ENCODE measurements at places on chromosomes 7 and 10. TPM values are rescaled to one million over a fixed set of nuclear protein-coding genes. Genes with fewer than 3 reads are reported as not detected.

Gene RADIL
- 0.85 TPM for polyA plus RNA-seq

Gene SPDYE2B
- not detected for polyA plus RNA-seq

DNA sequence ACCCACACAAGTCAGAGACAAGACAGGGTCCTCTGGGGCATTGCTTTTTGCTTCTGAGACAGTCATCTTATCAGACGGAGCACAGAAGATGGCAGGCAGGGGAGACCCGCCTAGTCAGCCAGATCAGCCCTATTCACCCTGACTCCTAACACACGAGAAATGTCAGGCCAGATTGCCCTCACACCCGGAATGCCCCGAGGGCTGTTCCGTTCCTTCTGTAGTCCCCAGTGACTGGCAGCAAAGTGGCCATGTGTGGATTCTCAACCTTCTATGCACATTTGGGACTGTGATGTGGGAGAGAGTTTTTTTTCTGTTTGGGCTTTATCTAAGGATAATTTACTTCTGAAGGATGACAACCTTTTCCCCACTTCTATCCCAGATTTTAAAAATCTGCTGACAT is 35.5 kb upstream of the TBX20 start:
- DNase-seq: no peak
- H3K4me3 ChIP-seq: no peak overlapping the region
- no peaks in the 10 kb centered on the region for H3K27me3 ChIP-seq
- no peak overlapping the region for H3K27ac ChIP-seq
- no peaks in the 10 kb centered on the region for H3K4me1 ChIP-seq

GRCh38 chr10:25493122-25493893 is 318.5 kb downstream of the GPR158 start:
- no peaks in the 10 kb centered on the region for H3K27me3 ChIP-seq
- peak; percentile 66 for DNase-seq
- H3K27ac ChIP-seq: no peak overlapping the region
- no peaks in the 10 kb centered on the region for H3K4me1 ChIP-seq
- H3K4me3 ChIP-seq: no peak overlapping the region

DNA sequence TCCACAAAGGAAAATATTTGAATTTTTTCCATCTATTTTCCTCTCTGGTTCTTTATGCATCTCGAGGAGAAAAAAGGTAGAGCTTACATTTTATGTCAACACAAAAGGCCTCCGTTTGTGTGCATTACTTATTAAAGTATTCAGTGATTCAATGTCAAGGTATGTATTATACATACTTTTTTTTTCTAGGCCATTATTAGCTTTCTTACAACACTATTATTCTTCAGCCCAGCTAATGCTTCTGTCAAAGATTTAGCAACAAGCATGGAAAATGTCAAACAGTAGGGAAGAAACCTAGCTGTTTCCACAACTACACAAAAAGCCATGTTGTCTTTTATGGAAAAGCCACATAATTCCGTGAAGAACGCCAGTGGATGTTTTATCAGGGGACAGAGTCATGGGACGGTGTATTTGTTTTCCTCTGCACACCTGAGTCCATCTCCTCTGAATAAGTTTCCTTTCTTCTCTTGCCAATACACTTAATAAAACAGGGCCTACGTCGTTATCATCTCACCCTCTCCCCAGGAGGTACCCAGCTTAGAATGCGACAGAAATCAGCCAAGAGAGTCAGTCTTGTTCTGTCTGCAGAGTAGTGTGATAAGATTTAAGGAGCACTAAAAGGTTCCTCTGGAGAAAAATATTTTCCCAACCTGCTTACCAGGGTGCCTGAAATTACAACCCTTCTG is 209.7 kb upstream of the AUTS2 start:
- no peaks in the 10 kb centered on the region for H3K36me3 ChIP-seq
- H3K27me3 ChIP-seq: no peaks in the 10 kb centered on the region
- H3K4me3 ChIP-seq: no peak overlapping the region
- no peak for DNase-seq
- no peak overlapping the region for H3K27ac ChIP-seq

Gene NUTM2D
- polyA plus RNA-seq: 1.1 TPM

DNA sequence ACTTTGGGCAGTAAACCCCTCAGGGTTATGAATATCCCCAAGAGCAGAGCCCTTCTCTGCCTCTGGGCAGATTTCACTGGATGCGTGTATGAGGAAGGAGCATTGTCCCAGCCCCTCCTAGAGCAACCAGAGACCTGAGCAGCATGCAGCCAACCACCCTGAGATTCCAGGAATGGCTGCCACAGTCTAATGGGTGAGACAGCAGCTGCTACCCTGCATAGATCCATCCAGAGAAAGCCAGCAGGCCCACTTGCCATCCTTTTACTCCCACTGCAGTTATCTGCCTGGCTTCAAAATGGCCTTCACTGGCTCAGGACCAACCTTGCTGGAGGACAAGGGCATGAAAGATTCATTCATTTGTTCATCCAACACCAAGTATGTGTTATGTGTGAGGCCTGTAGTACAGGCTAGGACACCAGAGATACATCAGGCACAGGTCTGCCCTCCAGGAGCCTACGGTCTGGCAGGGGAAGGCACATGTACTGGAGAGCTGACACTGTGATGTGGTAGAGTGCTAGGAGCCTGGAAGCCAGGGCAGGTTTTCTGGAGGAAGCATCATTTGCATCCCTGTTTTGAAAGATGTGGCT is 26.2 kb upstream of the C10orf105 start:
- H3K4me1 ChIP-seq: no peaks in the 10 kb centered on the region
- no peaks in the 10 kb centered on the region for H3K27me3 ChIP-seq
- no peaks in the 10 kb centered on the region for H3K36me3 ChIP-seq
- H3K27ac ChIP-seq: no peak overlapping the region
- no peak overlapping the region for H3K4me3 ChIP-seq
- DNase-seq: no peak

DNA sequence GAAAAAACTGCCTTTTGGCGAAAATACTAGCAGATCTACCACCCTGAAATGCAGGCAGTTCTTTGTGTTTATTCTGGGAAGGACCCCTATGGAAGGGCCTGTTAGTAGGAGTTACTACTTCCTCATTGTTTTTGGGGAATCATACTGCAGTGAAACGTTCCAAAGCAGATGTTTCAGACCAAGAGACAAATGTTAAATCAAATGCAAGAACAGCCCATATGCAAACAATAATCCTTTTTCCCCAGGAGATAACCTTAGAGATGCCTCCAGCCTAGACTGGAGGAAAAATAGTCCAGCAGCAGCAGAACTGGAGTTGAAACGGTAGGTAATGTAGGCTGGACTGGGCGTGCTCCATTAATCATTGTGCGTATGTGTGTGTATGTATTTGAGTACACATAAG is 65.9 kb upstream of the VWDE start:
- no peak overlapping the region for H3K4me3 ChIP-seq
- no peaks in the 10 kb centered on the region for H3K36me3 ChIP-seq
- no peak overlapping the region for H3K27ac ChIP-seq
- H3K27me3 ChIP-seq: no peaks in the 10 kb centered on the region
- DNase-seq: no peak

GRCh38 chr10:48444266-48444665 is 137.8 kb downstream of the MAPK8 start:
- peaks cover 11% of the 10 kb centered on the region for H3K4me1 ChIP-seq
- DNase-seq: peak; percentile 27
- no peak overlapping the region for H3K4me3 ChIP-seq
- no peak overlapping the region for H3K27ac ChIP-seq
- no peaks in the 10 kb centered on the region for H3K27me3 ChIP-seq

GRCh38 chr7:24756545-24757352 is 515 bp downstream of the GSDME start:
- H3K36me3 ChIP-seq: no peaks in the 10 kb centered on the region
- H3K27ac ChIP-seq: peak overlapping the region; percentile 76
- H3K27me3 ChIP-seq: no peaks in the 10 kb centered on the region
- H3K4me3 ChIP-seq: peak overlapping the region; percentile 59

DNA sequence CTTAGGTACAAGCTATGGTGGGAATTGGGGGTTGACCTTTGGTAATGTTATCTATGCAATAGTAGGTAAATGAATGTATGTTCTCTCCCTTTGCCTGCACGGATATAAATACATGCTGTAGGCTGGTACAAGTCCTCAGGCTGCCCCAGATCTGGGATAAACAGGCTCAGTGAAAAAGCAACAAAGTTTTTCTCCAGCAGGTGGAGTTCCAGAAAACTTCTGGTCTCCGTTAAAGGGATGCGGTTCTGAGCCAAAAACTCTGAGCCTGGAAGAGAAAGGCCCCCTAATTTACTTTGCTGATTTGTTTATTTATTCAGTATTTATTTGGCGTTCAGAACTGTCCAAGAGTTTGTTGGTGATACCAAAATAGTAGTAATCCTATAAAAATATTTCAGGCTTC is 204.7 kb downstream of the ADRA2A start:
- no peak overlapping the region for H3K27ac ChIP-seq
- no peak overlapping the region for H3K4me3 ChIP-seq
- H3K36me3 ChIP-seq: no peaks in the 10 kb centered on the region
- no peaks in the 10 kb centered on the region for H3K27me3 ChIP-seq
- H3K4me1 ChIP-seq: no peaks in the 10 kb centered on the region

DNA sequence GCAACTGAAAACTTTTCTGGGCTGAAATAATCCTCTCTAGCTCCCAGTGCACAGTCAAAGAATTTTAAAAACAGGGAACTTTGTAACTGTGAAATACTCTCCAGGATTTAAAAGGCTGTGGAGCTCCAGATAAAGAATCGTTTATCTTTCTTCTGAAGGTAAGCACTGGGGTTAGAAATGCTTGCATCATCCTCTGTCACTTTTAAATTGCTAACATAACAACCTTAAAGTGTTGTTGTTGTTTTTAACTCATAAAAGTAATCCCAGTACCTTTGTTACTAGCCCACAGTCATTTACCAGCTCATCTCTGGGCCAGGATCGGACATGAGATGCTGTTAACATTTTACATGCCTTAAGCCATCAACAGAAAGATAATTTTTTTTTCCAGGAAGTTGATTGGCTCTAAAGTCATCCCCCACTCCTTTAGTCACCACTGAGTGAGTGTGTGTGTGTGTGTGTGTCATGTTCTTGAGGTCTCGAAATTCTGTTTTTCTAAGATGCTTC is at the start of gene SLC39A12:
Gene SLC39A12, plus strand, starts transcription at position 51 of the 504 bp plus-strand sequence. CDS start 1,359 bp downstream, outside the sequence.
- no peaks in the 10 kb centered on the region for H3K27me3 ChIP-seq
- H3K36me3 ChIP-seq: no peaks in the 10 kb centered on the region
- no peaks in the 10 kb centered on the region for H3K4me1 ChIP-seq

Gene PHF14
- 17.1 TPM for polyA plus RNA-seq

- no peak overlapping the region for H3K4me3 ChIP-seq
- no peaks in the 10 kb centered on the region for H3K4me1 ChIP-seq
- no peaks in the 10 kb centered on the region for H3K36me3 ChIP-seq
- no peak for DNase-seq
- H3K27me3 ChIP-seq: no peaks in the 10 kb centered on the region
Measured at GRCh38 chr7:7581531-7582179, 15.0 kb downstream of the MIOS start.

- no peaks in the 10 kb centered on the region for H3K4me1 ChIP-seq
- no peak overlapping the region for H3K4me3 ChIP-seq
- H3K36me3 ChIP-seq: no peaks in the 10 kb centered on the region
- H3K27me3 ChIP-seq: no peaks in the 10 kb centered on the region
- no peak overlapping the region for H3K27ac ChIP-seq
- no peak for DNase-seq
Measured at GRCh38 chr10:47195274-47195885, 104.6 kb upstream of the GDF10 start.

- no peak overlapping the region for H3K27ac ChIP-seq
- no peak for DNase-seq
- no peaks in the 10 kb centered on the region for H3K4me1 ChIP-seq
Measured at GRCh38 chr10:59635502-59636290, 74.0 kb downstream of the SLC16A9 start.

DNA sequence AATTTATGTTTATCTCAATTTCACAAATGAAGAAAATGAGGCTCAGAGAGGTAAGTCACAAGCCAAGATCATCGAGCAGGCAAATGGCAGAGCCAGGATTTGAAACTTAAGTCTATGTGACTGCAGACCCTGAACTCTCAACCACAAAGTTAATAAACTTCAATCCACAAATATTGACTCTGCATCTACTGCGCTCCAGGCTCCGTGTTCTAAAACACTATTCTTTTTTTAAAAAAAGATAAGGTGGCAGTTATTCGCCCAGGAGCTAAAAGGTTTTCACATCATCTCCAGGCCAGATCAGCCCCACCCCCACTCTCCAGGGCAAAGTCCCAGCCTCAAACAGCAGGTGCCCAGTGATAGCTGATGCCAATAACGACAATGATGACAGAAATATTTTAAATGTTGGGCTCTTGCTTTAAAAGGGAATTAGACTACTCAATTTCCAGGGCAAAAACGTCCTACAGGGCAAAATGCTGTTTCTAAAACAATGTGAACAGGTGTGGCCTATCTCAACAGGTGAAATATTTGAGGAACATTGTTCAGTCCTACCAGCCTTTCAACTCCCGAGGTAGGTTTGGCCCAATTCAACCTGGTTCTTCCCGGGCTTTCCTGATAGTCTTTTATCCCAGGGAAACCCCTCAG is 85.2 kb downstream of the SORBS1 start:
- H3K4me3 ChIP-seq: no peak overlapping the region
- H3K4me1 ChIP-seq: no peaks in the 10 kb centered on the region
- no peaks in the 10 kb centered on the region for H3K27me3 ChIP-seq
- H3K27ac ChIP-seq: no peak overlapping the region
- no peak for DNase-seq

- no peak overlapping the region for H3K27ac ChIP-seq
- peaks cover 19% of the 10 kb centered on the region for H3K4me1 ChIP-seq
- no peak for DNase-seq
- H3K36me3 ChIP-seq: peaks cover 31% of the 10 kb centered on the region
- H3K4me3 ChIP-seq: no peak overlapping the region
Measured at GRCh38 chr7:99383791-99384370, 9.4 kb downstream of the ARPC1B start.

Gene PLEKHS1
- polyA plus RNA-seq: not detected

- peaks cover 5% of the 10 kb centered on the region for H3K4me1 ChIP-seq
- H3K27me3 ChIP-seq: no peaks in the 10 kb centered on the region
- peak overlapping the region; percentile 36 for H3K27ac ChIP-seq
- peak; percentile 9 for DNase-seq
Measured at GRCh38 chr7:155001756-155002410, 1.0 kb downstream of the PAXIP1 start.

GRCh38 chr10:11936389-11937152 is 106.0 kb downstream of the UPF2 start:
- no peaks in the 10 kb centered on the region for H3K4me1 ChIP-seq
- H3K36me3 ChIP-seq: peaks cover 4% of the 10 kb centered on the region
- H3K27ac ChIP-seq: no peak overlapping the region
- no peak overlapping the region for H3K4me3 ChIP-seq

Gene NACAD
- 0.41 TPM for polyA plus RNA-seq

DNA sequence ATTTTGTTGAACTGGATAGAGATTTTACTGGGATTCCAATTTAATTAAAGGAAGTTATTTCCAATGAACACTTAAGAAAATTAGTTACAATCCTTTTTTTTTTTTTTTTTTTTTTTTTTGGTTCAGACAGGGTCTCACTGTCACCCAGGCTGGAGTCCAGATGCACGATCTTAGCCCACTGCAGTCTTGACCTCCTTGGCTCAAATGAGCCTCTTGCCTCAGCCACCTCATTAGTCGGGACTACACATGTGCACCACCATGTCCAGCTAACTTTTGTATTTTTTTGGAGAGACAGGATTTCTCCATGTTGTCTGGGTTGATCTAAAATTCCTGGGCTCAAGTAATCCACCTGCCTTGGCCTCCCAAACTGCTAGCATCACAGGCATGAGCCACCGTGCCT is 2.5 kb upstream of the ARL5B start:
- no peak overlapping the region for H3K4me3 ChIP-seq
- H3K27ac ChIP-seq: no peak overlapping the region

- H3K36me3 ChIP-seq: no peaks in the 10 kb centered on the region
- DNase-seq: peak; percentile 55
- H3K27me3 ChIP-seq: no peaks in the 10 kb centered on the region
Measured at GRCh38 chr10:120394446-120394845, 62.6 kb upstream of the PLPP4 start.
